ENCODE measurements at places on chromosomes 12 and 14.

DNA sequence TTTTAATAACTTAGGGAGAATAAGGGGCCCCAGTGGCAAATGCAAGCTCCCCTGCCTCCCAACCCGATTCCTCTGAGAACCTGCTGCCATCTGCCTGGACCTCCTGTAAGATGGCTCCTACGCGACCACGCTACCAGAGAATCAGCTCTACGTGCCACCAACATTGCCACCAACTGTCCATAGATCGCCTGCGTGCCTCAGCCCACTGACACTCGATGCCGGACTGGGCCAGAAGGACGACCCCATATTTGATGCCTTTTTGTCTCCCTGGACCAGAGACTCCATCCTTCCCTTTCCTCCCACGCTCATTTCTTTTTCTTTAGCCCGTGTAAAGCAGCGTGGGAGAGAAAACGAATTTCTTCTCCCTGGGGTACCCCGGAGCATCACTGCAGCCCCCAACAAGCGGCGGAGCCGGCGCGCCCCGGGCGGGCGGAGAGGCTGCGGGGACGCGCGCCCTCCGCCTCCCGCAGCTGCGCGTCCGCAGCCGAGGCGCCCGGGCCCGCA, 565 bp upstream of the KLHL42 start:
- no peak for DNase-seq

DNA sequence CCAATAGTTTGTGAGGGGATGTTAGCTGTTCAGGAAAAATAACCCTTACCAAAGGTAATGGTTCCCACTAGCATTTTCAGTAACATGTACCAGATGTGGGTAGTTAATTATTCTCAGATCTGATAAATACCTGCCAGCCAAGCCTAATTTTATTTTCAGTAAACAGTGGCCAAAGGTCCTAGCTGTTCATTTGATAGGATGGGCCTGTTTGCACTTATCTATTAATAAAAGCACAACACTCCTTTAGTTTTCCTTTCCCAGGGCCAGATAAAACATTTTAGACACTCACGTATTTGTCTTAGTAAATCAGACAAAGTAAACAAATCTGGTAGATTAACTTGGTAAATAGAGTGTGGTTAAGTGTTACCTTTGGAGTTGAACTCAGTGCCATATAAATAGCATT, 345.1 kb downstream of the RAD51B start:
- DNase-seq: no peak

- no peak for DNase-seq
Measured at GRCh38 chr12:32211066-32211899, 104.6 kb downstream of the BICD1 start.

GRCh38 chr14:96165493-96166436, 38.9 kb upstream of the BDKRB2 start:
- no peak for DNase-seq

- DNase-seq: no peak
Measured at GRCh38 chr12:10067264-10067663, 31.5 kb downstream of the CLEC1A start.

GRCh38 chr12:51827925-51828818, 20.3 kb downstream of the FIGNL2 start:
- peak; percentile 42 for DNase-seq

DNA sequence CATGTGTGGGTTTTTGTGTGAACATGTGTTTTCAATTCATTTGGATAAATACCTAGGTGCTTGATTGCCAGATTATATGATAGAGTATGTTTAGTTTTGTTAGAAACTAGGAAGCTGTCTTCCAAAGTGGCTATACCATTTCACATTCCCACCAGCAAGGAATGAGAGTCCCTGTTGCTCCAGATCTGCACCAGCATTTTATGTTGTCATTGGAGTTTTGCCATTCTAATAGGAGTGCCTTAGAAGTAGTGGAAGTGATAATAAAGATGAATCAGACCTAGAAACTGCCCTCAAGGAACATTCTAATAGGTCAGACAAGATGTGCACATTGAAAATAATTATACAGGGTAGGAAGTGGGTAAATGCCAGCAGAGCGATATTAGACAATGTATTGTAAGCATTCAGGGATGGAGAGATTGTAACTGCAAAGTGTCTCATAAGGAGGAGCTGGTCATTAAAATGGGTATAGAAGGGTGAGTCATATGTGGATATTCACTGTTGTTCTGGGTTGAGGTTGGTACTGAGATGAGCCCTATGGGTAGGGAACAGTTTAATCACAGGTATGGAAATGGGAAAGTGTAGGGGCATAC, 71.4 kb downstream of the MNAT1 start:
- DNase-seq: no peak

DNA sequence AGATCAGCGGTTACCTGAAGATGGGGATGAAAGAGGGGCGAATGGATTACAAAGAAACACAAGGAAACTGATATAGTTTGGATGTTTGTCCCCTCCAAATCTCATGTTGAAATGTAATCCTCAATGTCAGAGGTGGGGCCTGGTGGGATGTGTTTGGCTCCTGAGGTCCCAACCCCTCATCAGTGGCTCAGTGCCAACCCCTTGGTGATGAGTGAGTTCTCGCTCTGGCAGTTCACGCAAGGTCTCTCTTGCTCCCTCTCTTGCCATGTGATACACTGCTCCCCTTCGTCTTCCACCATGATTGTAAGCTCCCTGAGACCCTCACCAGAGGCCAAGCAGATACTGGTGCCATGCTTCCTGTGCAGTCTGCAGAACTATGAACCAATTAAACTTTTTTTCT, 28.0 kb downstream of the ITGA7 start:
- DNase-seq: no peak

GRCh38 chr12:50679612-50680011, 84.3 kb upstream of the ATF1 start:
- DNase-seq: no peak

DNA sequence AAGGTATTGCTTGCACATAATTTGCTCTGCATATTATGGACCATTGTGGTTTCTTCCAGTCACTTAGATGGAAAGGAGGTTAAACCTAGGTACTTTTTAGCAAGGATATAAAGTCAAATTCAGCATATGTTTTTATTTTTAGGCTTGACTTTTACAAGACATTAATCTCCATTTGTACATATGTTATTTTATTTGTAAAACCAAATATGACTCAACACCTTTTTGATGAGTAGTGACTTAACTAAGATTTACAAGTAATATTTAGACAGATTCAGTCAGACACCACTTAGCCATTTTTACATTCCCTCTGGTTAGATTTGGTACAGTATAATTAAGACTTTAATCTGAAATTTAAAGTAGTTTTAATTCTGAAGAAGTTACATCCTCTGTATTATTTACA, 55.0 kb downstream of the BHLHE41 start:
- no peak for DNase-seq

GRCh38 chr12:32031109-32031508, 71.9 kb downstream of the RESF1 start:
- DNase-seq: no peak

DNA sequence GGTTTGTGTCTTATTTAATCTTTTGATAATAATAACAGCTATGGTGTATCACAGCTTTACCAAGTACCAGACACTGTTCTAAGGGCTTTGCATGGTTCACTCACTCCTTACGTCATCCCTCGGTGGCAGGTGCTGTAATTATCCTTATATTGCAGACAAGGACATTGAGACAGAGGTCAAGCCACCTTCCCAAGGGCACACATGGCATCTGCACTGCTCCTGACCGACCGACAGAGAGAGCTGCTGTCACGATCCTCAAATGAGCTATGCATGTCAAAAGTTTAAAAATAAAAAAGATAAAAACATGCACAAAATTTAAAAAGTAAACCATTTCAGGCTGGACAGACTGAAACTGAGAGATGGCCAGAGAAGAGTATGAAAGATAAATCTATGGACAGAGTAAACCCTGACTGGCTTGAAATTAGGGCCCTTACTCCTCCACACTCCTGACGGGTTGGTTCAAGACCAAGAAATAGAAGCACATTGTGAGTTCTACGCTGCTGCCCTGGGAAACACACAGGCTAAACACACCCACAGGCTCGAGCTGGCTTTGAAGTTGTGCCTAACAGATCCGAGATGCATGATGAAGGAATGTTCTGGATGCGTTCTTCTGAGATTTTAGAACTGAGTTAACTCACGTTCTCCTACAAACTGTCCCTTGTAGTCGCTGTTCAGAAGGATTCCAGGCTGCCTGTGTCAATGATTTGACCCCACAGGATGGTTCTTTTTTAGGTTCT, 268.7 kb downstream of the ZFP36L1 start:
- DNase-seq: no peak

Measured in activated CD4-positive, alpha-beta T cell treated with anti-CD3 and anti-CD28 coated beads for 24 hours (primary cell).